ENCODE measurements at places on chromosomes 7 and 10.

DNA sequence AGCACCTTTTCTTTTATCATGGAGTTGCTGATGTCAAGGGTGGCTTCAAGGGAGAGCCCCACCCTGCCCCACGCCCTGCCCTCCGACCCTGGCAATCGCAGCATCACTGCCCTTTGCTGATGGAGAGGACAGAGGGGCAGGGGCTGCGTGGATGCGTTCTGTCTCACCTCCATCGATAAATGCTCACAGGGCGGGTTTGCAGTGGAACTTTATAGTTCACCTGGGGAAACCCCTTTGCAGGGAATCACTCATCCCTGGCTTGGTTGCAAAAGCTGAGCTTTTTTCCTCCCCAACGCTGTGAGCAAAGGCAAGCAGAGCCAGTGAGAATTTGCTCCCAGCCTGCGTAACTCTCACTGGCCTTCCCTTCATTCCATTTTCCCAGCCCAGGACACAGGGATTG lies 176.8 kb downstream of the WDR37 start:
- DNase-seq, result no peak

- no peak for DNase-seq
These were observed 8.3 kb downstream of the ADD3 start for GRCh38 chr10:110016039-110016438.

GRCh38 chr7:120436487-120437060 lies 163.6 kb downstream of the KCND2 start:
- no peak for DNase-seq

GRCh38 chr10:98560565-98560964 lies 113.8 kb upstream of the HPS1 start:
- no peak for DNase-seq

All from CD8-positive, alpha-beta T cell (primary cell).